Frontal cortex (tissue), 4 donors: ENCODE measurements at places on chromosomes 5 and 9. TPM values are rescaled to one million over a fixed set of nuclear protein-coding genes. Genes with fewer than 3 reads are reported as not detected.

GHR gene
- total RNA-seq = 1.6 TPM

- DNase-seq = no peak
Measured at GRCh38 chr9:125043148-125043547, 100.2 kb downstream of the SCAI start.

- no peak for DNase-seq
Measured at GRCh38 chr5:127254729-127255284, 35.8 kb upstream of the MEGF10 start.

DNA sequence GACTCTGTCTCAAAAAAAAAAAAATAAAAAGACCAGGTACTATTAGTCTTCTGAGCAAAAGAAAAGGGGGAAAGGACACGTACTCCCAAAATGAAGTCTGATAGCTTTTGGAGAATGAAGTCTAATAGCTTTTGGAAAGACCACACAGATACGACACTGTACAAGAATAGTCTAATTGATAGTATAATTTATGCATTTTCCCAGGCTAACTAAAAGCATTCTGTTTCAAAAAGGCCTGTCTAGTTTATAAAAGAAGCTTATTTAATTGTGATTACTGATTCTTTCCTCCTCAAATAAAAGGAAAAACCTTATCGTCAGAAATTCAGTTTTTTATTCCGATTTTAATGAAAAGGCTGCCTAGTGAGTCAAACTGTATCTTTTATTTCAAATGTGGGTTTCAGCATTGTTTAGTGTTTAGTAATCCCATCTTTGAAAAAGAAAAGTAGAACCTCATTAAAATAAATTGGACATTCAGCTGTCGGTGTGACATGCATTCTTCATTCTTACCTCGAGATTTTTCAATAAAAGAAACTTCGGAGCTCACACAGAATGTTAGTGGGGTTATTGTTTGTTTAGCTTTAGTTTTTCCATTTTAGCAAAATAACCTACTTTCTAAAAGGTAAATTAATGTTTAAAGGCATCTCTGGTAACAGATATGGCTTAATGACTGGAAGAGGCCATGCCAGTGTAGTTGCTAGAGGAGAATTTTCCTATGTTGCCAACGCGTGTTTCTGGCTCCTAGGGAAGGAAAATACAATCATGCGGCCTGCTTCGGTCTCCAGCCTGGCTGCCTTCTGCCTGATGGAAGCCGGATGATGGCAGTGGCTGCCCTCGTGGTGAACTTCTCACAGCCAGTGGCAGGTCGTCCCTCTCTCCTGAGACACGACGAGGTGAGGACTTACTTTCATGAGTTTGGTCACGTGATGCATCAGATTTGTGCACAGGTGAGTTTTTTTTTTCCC lies 70.0 kb downstream of the NLN start:
- DNase-seq = no peak

DNA sequence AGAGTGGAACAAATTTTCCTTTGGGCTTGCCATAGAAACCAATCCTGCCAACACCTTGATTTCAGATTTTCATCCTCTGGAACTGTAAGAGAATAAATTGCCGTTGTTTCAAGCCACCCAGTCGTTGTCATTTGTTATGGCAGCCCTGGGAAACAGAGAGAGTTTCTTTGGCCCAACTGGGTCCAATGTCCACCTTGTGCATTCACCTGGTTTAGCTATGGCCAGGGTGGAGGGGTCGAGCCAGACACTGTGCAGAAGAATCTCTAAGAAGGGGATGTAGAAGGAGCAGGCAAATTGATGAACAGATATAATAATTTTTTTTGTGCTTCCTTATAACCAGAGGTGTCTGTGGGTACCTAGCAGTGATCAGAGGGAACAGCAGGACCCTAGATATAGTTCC lies 9.8 kb downstream of the KIF4B start:
- DNase-seq = no peak

- DNase-seq = no peak
Measured at GRCh38 chr5:44842496-44843282, 33.9 kb downstream of the MRPS30 start.
